ENCODE measurements at places on chromosomes 1 and 21.

GRCh38 chr1:2099886-2100779 is 49.9 kb downstream of the PRKCZ start:
- no peak for DNase-seq

DNA sequence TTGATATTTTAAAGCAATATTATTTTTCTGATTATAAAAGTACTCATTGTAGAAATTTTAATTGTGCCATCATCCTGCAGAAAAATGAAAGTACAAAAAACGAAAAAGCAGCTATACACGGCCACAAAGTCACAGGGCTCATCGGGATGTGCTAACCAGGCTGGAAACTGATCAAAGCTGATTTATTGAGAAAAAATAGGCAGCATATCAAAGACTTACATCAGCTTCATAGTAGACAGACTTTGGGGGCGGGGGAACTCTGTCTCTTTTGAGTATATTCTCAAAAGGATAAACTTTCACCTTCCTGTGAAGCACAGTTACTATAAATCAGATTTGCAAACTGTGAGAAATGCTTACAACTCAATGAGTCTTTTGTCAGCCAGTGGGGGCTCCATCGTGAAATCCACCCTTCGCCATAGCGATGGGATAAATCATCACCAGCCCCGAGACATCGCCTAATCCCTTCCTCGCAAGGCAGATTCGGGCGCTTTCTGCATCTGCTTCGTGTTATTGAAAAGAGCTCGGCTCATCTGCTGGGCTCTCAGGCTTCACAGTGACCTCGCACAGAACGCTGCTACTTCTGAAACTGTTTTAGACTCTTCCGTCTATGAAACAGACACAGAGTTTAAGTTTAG is 69.2 kb upstream of the ERG start:
- no peak for DNase-seq

DNA sequence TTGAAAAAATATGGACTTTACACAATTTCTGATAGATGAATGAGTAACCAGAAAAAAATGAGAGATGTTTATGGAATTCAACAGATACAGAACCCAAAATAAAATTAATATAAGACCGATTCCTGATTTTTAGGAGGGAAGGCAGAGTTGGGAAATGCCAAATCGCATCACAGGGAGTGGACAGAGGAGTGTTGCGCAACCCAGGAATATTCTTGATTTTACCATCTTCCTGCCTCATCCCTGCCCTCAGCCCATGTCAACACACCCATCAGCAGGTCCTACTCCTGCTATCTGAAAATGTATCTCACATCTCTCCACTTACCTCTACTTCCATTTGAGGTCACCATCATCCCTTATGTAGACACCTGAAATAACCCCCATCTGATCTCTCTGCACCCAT is 221.0 kb downstream of the DSCAM start:
- no peak for DNase-seq

- DNase-seq: no peak
These were observed 25.2 kb downstream of the CHD1L start for GRCh38 chr1:147267711-147268110.

DNA sequence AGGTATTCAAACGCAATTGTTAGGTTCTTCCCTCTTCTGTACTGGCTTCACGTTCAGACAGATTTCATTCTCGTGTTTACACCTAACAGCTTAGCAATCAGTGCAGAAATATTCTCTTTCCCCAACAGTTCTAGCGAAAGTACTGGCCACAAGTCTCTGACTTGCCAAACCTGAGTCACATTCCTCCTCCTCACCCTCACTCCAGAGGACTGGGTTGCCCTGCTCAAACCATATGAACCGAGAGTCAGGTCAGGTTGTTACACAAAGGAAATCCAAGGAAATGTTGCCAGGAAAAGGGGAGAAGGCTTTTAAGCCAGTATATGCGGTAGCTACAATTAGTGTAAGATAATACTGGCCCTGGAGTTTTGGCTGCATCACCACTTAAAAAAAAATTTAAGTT is 282.5 kb downstream of the RGS7 start:
- no peak for DNase-seq
